ENCODE measurements at places on chromosomes 2 and 18.

- no peak for DNase-seq
Measured at GRCh38 chr18:63559567-63560491, 17.7 kb downstream of the SERPINB12 start.

- no peak for DNase-seq
Measured at GRCh38 chr2:3242747-3243369, 134.8 kb downstream of the EIPR1 start.

DNA sequence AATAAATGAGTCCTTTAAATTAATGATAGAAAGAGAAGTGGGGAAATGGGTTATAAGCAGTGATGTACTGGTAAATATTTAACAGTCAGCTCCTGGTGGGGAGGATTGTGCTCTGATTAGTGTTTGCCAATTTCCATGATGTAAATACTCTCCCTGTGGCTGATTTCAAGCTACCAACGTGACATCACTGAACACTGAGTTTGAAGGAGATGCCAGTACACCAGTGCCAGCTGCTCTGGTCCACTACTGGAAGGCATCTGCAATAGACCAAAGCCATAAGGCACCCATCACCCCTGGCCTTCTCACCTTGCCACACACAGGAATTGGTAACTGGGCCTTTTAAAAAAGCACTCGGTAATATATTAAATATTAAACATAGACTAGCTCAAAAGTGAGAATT, 77.7 kb downstream of the TGOLN2 start:
- DNase-seq, result no peak

DNA sequence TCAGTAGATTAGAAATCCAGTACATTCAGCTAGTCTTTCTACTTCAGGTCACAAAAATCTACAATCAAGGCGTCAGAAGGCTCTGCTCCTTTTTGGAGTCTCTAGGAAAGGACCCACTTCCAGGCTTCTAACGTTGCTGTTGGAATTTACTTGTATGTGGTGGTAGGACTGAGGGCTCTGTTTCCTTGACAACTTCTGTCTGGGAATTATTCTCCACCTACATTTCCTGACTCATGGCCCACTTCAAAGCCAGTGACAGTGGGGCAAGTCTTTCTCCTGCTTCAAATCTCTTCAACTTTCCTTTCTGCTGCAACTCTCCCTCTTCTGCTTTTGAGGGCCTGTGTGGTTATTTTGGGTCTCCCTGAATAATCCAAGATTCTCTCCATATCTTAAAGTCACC, 10.4 kb upstream of the TMX3 start:
- no peak for DNase-seq

GRCh38 chr2:216863946-216864345, 4.1 kb upstream of the TNP1 start:
- DNase-seq, result no peak

GRCh38 chr2:230329946-230330605, 3.1 kb downstream of the SP140L start:
- DNase-seq, result no peak

DNA sequence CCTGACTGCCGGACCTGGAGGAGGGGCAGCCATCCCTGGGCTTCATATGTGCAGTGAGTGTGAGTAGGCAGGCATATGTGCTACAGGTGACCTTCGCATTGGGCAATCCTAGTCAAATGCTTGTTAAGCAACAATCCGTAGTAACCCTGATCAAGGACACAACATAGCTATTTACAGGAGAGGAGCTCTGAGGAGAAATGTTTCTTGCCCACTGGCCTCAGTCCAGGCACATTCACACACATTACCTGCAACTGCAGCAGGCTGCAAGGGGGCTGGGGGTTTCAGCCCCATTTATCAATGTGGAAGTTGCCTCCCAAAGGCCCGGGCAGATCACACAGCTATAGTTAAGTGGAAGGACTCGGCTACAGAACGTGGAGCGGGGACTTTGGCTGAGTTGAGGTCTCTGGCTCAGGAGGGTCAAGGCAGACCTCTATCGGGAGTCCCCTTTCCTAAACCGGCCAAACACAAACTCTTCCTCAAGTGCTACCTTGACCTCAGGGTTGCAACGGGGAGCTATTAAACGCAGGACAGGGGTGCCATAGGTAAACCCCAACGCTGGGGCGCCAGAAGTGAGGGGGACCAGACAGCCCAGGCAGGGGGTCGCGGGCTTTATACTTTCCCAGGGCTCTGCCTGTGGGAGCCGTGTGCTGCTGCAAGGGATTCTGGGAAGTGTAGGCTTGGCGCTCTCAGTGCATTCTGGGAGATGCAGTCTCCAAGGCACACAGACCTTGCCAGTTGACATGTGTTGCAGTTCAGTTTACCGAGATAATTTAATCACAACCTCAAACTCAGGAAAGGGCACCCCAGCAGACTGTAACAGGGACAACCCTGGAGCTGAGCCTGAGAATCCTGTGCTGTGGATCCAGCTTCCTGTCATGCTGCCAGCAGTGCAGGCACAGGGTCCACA, 9.4 kb downstream of the KHK start:
- peak; percentile 16 for DNase-seq
